Activated T-helper 2 cell treated with anti-CD3 and anti-CD28 coated beads, Interferon-gamma antibody, Interleukin-2, Interleukin-4, amounts not matched to agents 10 μg/mL and 5 μg/mL and 100 μg/mL, durations not matched to agents 14 hours and 24 hours and 36 hours (primary cell): ENCODE measurements at places on chromosomes 5 and 9. TPM values are rescaled to one million over a fixed set of nuclear protein-coding genes. Genes with fewer than 3 reads are reported as not detected.

GRCh38 chr5:133406208-133406976 lies 205.9 kb downstream of the FSTL4 start:
- no peak for DNase-seq

Gene QRFP
- total RNA-seq, result not detected in 2 replicates

- no peak for DNase-seq
Measured at GRCh38 chr9:94145640-94146039, 61.4 kb downstream of the PTPDC1 start.

GRCh38 chr5:139378941-139379361 lies 4.1 kb downstream of the SLC23A1 start:
- DNase-seq, result no peak
